ENCODE measurements at places on chromosomes 7 and 10.

GRCh38 chr7:99308461-99309074 is 17.1 kb upstream of the ARPC1A start:
- peak; percentile 23 for DNase-seq

- DNase-seq = no peak
Observed at GRCh38 chr10:91335147-91335546, 75.0 kb upstream of the HECTD2 start.

DNA sequence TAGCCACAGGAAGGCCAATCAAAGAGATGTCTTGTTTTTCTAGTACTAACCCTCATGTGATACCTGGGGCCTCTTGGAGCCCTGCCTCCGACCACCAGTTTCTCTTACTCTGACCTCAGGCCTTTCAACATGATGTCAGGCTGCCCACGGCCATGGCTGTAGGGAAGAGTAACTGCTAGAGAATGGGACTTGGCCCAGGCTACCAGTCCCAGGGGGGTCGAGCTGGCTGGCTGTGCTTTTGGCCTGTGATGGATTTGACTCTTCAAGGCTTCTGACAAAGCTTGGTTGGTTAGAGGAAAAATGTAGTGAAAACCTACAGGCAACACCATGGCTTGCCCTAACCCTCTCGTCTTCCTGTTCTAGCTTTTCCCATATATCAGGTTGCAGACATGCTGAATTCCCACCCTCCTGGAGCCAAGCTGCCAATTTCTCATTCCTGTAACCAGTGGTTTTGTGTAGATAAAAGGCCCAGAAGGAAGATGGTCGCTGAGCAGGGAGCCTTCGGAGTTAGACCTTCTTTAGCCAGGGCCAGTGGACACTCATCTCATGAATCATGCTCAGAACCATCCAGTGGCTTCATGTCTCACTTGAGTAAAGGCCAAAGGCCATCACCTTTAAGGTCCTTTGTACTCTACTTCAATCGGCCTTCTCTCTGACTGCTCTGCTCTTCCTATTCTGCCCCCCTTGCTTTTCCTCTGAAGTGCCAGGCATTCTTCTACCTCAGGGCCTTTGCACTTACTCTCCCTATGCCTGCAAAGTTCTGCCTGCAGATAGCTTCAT is 19.7 kb downstream of the SUFU start:
- peak; percentile 27 for DNase-seq

DNA sequence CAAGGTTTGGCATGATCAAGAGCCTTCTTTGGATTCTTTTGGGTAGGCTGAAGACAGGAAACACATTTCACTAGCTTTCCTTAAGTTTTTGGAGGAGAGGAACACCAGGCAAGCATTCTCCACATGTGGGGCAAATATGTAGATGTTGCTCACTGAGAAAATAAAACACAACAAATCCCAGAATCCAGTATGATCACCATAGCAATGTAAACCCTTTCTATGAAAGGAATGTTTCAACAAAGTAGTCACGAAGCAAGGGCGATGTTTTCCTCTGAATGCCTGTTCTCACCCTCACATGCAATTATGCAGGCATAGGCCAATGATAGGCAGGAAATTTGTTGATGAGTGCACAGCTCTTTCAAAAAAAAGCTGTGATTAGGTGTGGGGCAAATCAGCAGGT is 20.5 kb upstream of the CEP41 start:
- no peak for DNase-seq

GRCh38 chr10:35300063-35300699 is 36.1 kb upstream of the CCNY start:
- peak; percentile 77 for DNase-seq

DNA sequence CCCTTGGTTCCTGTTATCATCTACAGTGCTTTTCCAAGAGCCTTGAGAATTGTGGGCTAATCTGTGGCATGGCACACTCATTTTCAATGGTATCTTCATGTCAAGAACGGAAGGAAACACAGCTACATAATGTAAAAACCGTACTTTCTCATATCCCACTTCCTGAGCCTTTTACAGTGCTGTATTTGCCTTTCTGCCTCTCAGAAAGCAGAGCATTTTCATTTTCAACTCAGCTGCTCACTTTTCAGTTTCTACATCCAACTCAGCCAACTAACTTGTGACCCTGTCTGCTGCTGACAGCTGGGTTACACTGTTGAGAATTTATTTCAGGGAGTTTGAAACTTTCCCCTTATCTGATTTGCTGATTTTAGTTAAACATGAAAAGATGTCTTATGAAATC is 875.8 kb upstream of the KCND2 start:
- no peak for DNase-seq

DNA sequence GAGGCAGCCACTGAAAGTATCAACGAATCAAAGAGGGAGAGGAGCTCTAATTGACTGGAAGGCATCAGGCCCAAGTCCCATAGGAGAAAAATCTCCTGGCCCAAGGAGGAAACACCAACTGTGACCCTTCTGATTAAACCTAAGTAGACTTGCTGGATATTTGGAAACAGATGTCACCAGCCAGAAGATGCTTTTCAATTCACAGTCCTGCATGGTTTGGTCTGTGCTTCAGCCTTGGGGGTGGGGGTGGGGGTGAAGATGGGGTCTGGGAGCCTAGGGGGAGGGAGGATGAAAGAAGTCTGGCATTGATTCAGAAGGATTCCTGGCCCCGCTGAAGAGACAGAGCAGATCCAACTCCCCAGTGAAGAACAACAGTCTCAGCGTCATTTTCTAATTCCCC is 623.7 kb downstream of the PARD3 start:
- DNase-seq = no peak

GRCh38 chr10:77196614-77197013 is 441.0 kb downstream of the KCNMA1 start:
- no peak for DNase-seq

DNA sequence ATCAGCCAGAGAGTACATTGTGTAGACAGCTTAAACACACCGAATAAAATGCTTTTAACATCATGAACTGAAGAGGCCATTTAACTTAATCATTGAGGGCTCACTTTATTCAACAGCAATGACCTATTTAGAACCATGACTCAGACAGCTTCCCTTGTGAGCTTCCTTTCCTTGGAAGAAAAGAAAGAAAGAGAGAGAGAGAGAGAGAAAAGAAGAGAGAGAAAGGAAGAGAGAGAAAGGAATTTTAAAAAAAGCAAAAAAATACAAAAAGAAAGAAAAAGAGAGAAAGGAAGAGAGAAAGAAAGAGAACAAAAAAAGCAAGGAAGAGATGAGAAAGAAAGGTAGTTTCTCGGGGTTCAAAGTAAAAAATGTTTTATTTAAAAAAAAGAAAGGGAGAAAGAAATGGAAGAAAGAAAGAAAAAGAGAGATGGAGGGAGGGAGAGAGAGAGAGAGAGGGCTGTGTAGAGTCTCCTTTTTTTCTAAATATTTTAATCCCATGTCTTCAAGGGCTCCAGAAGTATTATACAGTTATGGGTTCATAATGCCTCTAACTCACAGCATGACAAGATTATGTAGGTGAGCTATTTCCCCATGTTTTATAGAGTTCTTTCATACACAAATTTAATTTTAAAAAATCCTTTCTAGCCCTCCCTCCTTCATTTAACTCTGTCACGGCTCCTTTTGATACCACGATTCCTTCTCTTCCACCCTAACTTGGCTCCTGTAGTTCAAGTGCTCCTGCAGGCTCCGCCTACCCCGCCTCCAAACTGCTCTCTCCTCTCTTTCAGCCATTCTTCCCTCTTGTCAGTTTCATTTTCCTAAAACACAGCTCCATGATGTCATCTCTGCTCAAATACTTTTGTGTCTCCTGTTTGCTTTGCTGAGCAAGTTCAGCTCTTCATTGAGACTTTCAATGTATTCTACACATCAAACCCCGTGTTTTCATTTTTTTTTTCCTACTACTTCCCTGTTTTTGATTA is 85.5 kb downstream of the PRTFDC1 start:
- DNase-seq = no peak

DNA sequence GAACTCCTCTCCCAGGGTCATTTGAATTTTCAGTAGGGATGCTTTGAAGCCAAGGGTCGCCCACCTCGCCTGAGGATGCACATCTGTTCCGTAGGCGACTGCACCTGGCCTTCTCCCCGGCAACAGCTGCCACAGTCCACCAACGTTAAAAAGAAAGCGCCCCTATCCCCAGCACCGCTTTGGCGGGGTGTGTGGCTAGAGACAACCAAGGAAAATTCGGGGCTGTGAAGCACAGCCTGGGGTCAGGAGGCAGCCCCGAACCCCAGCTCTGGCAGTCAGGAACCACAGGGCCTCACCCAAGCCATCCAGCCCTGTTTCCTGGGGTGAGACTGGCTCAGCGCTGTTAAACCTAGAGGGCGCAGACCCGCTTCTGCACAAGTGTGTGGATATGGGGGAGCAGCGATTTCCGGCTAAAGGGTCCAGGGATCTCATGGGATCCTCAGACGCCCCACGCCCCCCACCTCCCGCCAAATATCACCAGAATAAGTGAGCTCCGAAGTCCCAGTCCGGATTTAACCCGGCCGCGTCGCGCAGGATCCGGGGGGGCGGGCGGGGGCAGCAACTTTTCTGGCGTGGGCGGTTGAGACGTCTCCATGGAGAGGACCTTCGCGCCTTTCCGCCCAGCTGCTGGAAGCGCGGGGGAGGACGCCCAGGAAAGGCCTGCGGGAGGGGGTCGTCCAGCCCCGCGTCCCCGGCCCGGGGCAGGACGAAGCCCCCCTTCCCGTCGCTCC is 822 bp downstream of the ZC3HAV1L start:
- no peak for DNase-seq

DNA sequence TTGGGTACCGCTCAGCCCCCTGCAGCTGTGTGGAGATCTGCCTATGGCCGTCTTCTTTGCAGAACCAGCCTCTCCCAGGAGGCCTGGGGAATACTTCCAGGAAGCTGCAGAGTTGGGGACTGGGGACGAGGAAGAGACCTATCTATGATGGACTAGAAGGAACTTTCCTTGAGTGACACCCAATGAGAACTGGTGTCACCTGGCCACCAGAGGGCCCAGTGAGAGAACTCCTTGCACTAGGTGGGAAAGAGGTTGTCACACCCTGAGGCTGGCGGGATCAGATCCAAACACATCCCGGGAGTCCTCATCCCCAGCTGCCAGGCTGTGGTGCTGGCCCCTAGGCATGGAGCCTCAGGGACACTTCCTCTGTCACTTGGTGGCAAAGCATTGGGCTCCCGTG is 4.9 kb upstream of the GRID2IP start:
- no peak for DNase-seq

GRCh38 chr10:129785536-129785981 is 178.5 kb downstream of the EBF3 start:
- DNase-seq = peak; percentile 71

Measured in spleen (tissue), 13 donors.